ENCODE measurements at places on chromosomes 5 and 9. TPM values are rescaled to one million over a fixed set of nuclear protein-coding genes. Genes with fewer than 3 reads are reported as not detected.

DNA sequence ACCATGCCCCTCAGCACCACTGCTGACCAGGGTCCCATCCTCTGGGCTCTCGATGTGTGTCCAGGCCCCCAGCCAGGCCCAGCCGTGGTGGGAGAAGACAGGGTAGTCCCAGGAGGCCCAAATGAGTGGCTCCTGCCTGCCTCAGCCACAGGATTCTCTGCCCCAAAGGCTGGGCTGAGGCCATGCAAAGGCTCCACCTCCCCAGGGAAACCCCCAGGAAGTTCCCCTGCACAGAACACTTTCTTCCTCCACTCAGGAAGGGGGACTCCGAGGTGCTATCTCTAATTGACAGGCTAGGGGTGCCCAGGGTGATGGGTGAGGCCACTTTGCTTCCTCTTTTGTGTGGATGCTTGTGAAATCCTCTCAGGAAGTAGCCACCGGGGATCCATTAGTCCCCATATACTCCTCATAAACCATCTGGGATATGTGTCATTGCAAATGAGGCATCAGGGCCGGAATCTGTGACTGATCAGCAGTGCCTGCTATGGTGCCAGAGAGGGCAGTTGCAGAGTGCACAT lies 23.1 kb upstream of the TDRD7 start:
- no peaks in the 10 kb centered on the region for H3K27me3 ChIP-seq
- H3K4me1 ChIP-seq: peaks cover 71% of the 10 kb centered on the region
- H3K27ac ChIP-seq: no peak overlapping the region
- no peaks in the 10 kb centered on the region for H3K36me3 ChIP-seq
- no peak for DNase-seq
- H3K4me3 ChIP-seq: no peak overlapping the region

DNA sequence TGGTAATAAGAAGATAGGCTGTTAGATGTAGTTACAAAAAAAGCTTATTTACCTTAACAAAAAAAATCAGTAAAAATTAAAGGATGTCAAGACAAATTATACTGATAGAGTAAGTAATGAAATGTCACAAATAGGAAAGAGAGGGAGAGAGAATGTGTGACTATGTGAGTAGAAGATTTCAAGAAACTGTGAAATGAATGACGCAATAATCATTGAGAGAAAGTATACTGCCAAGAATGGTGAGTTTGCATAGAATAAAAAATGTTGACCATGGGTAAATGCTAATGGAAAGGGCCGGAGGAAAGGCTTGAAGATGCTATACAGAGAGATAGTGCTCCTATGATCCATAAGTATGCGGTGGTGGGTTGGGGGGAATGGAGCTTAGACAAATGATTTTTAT lies 100.7 kb downstream of the PTPRD start:
- H3K36me3 ChIP-seq: no peaks in the 10 kb centered on the region
- no peaks in the 10 kb centered on the region for H3K27me3 ChIP-seq
- H3K4me3 ChIP-seq: no peak overlapping the region
- no peaks in the 10 kb centered on the region for H3K4me1 ChIP-seq
- DNase-seq: no peak

DNA sequence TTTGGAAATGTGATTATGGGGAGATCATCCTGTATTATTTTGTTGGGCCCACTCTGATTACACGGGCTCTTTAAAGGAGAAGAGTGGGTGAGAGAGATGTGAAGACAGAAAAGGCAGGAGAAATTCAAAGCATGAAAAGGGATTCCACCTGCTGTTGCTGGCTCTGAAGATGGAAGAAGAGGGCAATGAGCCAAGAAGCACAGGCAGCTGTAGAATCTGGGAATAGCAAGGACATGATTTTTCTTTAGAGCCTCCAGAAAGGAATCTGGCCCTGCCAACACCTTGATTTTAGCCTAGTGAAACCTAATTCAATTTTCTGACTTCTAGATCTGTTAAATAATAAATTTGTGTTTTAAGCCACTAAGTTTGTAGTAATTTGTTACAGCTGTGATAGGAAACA lies 11.3 kb downstream of the C9 start:
- no peak for DNase-seq
- H3K4me1 ChIP-seq: no peaks in the 10 kb centered on the region
- H3K27me3 ChIP-seq: no peaks in the 10 kb centered on the region
- no peak overlapping the region for H3K4me3 ChIP-seq
- H3K36me3 ChIP-seq: no peaks in the 10 kb centered on the region

DNA sequence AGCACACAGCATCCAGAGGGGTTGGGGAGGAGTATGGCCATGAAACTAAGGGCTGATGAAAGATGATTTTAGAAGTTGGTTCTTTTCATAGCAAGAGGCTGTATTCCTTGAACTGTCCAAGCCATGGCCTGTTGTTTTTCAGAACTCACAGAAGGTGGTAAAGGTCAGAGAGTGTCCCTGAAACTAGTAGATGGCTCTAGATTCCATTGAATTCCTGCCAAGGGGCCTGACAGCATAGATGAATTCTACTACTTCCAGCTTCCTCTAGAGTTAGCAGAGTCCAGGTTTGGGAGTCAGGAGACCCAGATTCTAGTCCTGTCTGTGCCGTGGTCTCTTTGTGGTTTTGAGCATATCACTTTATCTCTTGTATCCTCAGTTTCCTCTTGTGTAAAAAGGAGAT lies 101.6 kb downstream of the GRIA1 start:
- DNase-seq: no peak
- no peaks in the 10 kb centered on the region for H3K4me1 ChIP-seq
- H3K27me3 ChIP-seq: no peaks in the 10 kb centered on the region
- no peaks in the 10 kb centered on the region for H3K36me3 ChIP-seq
- no peak overlapping the region for H3K4me3 ChIP-seq

DNA sequence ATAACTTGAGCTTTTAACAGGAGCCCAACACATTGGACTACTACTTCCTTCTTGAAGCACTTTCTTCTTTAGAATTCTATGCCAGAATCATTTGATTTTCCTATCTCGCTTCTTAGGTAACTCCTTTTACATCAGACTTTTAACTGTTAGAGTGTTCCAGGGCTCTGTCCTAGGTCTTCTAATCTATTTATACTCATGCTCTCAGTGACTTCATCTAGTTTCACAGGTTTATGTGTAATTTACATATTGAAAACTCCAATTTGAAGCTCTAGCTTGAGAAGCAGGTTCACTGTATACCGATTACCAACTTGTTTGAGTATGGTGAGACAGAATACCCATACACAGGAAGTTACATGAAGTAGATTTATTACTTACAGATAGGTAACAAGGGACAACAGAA lies 11.3 kb downstream of the SHOC1 start:
- H3K4me3 ChIP-seq: no peak overlapping the region
- H3K27ac ChIP-seq: no peak overlapping the region
- H3K4me1 ChIP-seq: no peaks in the 10 kb centered on the region
- no peaks in the 10 kb centered on the region for H3K27me3 ChIP-seq
- no peaks in the 10 kb centered on the region for H3K36me3 ChIP-seq

DNA sequence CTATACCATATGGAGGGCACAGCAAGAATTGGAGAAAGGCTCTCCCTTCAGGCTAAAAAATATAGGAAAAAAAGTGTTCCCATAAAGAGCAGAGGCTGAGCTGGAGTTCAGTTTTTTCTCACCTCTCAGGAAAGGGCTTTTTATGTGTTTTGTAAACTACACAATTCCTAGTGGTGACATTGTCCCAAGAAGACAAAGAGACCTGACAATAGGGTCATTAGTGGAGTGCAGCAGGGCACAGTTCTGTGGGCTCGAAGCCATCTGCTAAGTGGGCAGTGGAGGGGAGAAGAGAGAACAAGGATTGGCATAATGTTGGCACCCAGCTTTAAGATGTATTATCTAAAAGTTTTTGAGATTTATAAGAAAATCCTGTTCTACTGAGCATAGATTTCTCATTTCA lies 162.5 kb downstream of the HCN1 start:
- no peak for DNase-seq
- H3K4me1 ChIP-seq: no peaks in the 10 kb centered on the region
- H3K27ac ChIP-seq: no peak overlapping the region
- no peak overlapping the region for H3K4me3 ChIP-seq
- H3K27me3 ChIP-seq: no peaks in the 10 kb centered on the region
- H3K36me3 ChIP-seq: no peaks in the 10 kb centered on the region

- H3K4me1 ChIP-seq: peaks cover 44% of the 10 kb centered on the region
- H3K27me3 ChIP-seq: no peaks in the 10 kb centered on the region
- H3K36me3 ChIP-seq: no peaks in the 10 kb centered on the region
- no peak for DNase-seq
- H3K27ac ChIP-seq: no peak overlapping the region
Measured at GRCh38 chr5:60376860-60377259, 323.1 kb downstream of the DEPDC1B start.

DNA sequence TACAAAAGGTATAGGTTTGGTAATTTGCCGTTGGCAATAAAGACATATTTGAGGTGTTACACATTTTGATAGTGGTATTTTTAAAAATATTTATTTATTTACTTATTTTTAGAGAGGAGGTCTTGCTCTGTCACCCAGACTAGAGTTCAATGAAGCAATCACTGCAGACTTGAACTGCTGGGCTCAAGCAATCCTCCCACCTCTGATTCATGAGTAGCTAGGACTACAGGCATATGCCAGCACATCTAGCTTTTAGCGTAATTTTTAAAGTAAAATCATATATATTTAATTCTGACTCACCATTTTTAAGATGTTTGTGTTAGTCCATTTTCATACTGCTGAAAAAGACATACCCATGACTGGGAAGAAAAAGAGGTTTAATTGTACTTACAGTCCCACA lies 1974.3 kb downstream of the EFNA5 start:
- no peaks in the 10 kb centered on the region for H3K27me3 ChIP-seq
- no peaks in the 10 kb centered on the region for H3K4me1 ChIP-seq
- H3K4me3 ChIP-seq: no peak overlapping the region
- no peak overlapping the region for H3K27ac ChIP-seq
- H3K36me3 ChIP-seq: no peaks in the 10 kb centered on the region

DNA sequence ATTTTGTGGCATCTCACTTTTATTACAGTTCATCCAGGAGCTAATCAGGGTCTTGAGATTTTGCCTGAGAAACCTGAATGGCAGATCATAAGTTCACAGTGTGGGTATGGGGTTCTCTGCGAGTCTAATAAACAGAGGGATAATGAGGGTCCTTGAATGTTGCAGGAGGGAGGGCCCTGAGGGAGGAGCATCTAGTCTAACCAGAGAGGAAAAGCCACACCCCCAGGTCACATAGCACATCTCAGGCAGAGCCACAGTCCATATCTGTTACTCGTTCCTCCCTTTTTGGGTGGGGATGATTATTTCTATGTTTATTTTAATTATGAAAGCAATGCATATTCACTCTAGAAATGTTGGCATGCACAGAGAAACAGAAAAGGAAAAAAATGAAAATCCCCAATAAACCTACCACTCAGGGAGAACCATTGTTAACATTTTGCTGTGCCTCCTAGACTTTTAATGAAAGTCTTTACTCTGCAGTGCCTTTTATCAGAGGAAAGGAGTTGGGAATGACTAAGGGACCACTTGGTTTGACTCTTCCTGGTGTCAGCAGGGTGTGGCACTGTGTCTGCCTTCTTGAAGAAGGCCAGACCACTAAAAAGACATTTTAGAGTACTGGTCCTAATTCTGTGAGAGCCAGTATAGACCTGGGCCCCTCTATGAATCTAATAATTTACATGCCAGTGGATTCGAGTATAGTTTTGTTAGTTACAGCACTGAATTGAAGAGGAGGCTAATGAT lies 2.8 kb downstream of the GALNT12 start:
- no peaks in the 10 kb centered on the region for H3K4me1 ChIP-seq
- no peak overlapping the region for H3K4me3 ChIP-seq
- no peaks in the 10 kb centered on the region for H3K36me3 ChIP-seq
- DNase-seq: no peak
- H3K27me3 ChIP-seq: peaks cover 19% of the 10 kb centered on the region
- no peak overlapping the region for H3K27ac ChIP-seq

GRCh38 chr9:87707805-87708506 lies 18.0 kb upstream of the CTSL start:
- no peak overlapping the region for H3K27ac ChIP-seq
- DNase-seq: no peak
- peaks cover 4% of the 10 kb centered on the region for H3K36me3 ChIP-seq
- H3K4me1 ChIP-seq: peaks cover 25% of the 10 kb centered on the region
- no peaks in the 10 kb centered on the region for H3K27me3 ChIP-seq

The CAMK2A gene
- total RNA-seq: not detected

The AGXT2 gene
- not detected for total RNA-seq

The ANKRD55 gene
- 0.11 TPM for total RNA-seq

The CKMT2 gene
- total RNA-seq: 1.2 TPM

The GBGT1 gene
- not detected for total RNA-seq

The WDR38 gene
- not detected for total RNA-seq

The DCTN4 gene
- 39.7 TPM for total RNA-seq

The SPATA31E1 gene
- not detected for total RNA-seq

The GARIN3 gene
- total RNA-seq: not detected

The ELAVL2 gene
- not detected for total RNA-seq
